ENCODE measurements at places on chromosomes 6 and 20.

DNA sequence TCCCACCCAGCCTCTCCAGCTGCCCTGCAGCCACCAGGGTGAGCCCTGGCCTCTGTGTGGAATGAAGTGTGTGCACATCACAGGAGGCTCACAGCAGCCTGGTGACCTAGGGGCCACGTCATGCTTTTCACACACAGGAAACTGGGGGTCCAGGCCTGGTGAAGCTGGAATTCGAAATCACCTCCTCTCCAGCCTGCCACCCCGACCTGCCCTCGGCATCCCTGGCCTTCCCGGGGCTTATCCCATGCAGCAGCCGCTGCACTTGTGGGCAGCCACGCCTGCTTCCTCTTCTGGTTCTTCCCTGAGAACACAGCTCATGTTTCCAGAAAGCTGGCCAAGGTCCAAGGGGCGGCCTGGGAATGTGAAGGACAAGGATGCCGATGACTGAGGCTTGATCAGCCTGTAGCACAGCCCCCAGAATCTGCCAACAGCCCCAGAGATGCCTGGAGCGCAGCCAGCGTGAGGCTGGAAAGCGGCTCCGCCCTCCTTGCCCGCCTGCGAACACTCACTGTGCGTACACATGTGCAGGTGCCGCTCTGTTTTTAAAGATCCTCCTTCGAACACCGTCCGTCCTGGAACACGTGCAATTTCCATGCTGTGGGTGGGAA is 4.2 kb upstream of the NTSR1 start:
- no peak for DNase-seq

DNA sequence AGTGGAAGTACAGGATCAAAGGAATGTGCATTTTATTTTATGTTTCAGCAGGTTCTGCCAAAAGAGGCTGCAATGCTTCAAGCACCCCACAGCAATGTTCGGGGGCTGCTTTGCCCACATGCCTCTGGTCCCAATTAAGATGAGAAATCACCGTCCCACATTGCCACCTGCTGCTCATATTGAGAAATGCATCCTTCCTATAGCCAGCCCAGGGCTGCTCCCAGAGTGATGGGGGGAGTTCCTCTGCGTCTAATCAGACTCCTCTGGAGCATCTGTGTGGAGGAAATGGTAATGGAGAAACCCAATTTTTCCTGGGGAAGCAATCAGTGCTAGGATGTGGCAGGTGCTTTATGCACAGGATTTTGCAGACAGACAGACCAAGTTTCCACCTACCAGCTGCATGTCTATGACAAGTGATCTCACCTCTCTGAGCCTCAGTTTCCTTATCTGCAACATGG is 33.7 kb downstream of the PTGIS start:
- no peak for DNase-seq

GRCh38 chr6:111973927-111974639 is 79.8 kb upstream of the CCN6 start:
- DNase-seq = no peak

GRCh38 chr6:81987293-81987692 is 234.8 kb upstream of the TENT5A start:
- DNase-seq = no peak

DNA sequence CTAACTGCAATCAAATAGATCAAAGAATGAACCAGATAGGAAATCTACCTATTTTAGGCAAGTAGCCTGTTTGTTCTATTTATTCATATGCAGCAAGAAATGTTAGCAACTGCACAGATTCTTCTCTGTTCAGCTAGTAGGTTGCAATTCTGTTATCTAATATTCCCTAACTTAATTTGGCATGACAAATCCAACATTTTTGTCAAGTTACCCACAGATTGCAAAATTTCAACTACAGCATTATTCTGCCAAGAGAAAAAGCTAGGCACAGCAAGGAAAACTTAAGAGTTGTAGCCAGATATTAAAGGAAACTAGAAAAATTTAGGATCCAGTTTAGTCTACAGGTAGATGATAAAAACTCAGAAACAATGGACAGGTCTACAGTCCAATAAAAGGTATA is 104.4 kb upstream of the SYNCRIP start:
- no peak for DNase-seq

GRCh38 chr20:5184684-5185083 is 57.9 kb downstream of the CDS2 start:
- DNase-seq = no peak

- no peak for DNase-seq
These were observed at the start of gene HFE for GRCh38 chr6:26087284-26088115. TSS of gene HFE (plus strand) at chr6:26087429. CDS start at chr6:26087441, 12 bp downstream.

- no peak for DNase-seq
These were observed 238.4 kb upstream of the AFDN start for GRCh38 chr6:167588181-167588919.

DNA sequence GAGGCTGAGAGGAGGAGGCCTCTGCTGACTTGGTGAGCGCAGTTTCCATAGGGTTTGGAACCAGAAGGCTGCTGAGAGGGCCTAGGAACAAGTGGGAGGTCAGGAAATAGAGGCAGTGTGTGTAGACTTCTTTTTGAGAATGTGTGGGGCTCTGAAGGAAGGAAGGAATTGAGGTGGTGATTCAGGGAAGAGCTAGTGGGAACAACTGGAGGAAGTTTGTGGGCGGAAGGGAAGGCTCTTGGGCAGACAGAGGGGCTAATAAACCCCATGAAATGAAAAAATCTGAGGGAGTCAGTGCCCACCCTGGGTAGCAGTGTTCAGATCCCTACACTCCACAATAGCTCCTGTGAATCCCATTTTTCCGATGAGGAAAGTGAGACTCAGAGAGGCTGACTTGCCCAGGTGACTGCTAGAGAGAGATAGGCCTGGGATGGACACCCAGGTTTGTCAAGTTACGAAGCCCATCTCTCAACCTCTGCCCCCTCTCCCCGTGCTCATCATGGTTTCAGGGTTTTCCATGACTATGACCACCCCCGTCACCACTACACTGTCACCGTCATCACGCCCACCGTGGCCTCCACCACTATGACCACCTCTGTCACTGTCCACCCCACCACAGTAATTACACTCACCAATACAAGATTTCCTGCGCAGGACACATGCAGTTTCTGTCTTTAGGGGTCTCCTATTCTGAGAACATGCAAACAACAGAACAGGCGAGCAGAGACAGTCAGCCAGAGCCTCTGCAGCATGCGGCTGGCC is 106.4 kb downstream of the MRPL14 start:
- DNase-seq = no peak

DNA sequence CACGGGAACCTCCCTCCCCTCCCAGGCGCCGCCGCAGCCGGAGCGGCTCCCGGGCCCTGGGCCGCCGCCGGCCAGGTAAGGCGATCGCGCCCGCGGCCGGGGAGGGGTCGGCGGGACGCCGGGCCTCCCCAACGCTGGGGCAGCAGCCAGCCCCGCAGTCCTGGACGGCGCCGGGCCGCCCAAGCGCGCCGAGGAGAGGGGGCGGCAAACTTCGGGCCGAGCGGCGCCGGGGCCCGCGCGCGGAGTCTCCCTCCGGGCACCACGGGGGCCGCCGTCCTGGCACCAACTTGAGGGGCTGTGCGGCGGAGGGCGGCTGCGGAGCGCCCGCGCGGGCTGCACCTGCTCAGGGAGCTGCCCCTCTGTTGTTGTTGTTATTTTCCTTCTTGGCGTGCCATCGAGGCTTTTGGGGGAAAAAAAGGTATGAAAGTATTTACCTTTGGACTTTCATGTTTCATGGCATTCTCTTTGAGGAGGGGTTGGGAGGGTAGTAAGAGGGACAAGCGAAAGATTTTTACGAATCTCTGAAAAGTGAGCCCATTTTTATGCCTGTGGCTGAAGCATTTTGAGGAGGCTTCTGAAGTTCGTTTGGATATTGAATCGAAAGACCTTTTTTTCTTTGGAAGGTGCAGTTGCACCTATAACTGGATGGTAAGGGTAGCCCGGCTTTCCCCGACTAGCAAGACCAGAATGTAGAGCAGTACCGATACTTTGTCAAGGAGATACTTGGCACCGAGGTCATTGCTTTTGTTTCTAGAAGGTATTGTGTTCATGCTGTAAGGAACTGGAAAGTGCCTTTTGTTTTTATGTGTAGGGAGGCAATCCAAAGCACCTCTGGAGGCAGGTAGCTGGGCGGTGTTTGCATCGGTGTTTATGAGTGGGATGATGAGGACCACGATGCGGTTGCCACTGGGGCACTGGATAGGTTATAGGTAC is at the start of gene RNF182:
TSS of gene RNF182 (plus strand) at position 4 of the 933 bp plus-strand sequence. CDS start 52,168 bp downstream, outside the sequence.
- no peak for DNase-seq

GRCh38 chr6:2351807-2352431 is 106.5 kb upstream of the GMDS start:
- no peak for DNase-seq

DNA sequence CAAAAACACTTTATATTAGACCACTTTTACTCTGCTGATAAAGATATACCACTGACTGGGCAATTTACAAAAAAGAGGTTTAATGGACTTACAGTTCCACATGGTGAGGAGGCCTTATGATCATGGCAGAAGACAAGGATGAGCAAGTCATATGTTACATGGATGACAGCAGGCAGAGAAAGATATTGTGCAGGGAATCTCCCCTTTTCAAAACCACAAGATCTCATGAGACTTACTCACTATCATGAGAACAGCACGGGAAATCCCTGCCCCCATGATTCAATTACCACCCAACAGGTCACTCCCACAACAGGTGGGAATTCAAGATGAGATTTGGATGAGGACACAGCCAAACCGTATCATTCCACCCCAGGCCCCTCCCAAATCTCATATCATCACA is 1383.8 kb upstream of the MAP3K7 start:
- DNase-seq = no peak

DNA sequence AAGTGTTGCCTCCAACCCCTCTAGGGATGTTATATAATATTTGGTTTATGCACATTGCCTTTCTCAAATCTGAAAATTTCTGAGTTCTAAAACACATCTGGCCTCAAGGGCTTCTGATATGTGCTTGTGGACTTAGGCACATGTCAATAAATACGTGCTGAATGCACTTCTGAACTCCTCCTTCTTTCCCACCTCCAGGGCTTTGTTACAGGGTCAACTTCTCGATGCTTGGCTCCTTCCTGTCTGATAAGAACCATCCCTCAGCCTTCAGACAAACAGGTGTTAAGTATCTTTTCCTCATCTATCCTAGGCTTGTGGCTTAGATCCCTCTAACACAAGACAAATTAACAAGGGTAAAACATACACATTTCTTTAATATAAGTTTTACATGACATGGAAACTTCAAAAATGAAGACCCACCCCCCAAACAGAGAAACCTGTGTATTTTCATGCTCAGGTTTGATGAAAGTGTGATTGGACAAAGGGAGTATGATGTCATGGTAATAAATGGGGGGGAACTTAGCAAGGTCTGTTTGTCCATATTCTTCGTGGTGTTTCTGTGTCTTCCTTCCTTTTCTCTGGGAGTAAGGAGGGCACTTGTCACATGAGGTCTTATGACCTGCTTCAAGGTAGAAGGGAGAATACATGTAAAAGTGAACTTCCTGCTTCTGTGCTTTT is 326.9 kb downstream of the CD83 start:
- DNase-seq = no peak

- no peak for DNase-seq
These were observed 278.5 kb upstream of the MARCKS start for GRCh38 chr6:113578691-113579090.

- DNase-seq = no peak
These were observed 3.5 kb upstream of the LAMP5 start for GRCh38 chr20:9510911-9511310.

- DNase-seq = no peak
These were observed 26.4 kb upstream of the PHACTR3 start for GRCh38 chr20:59577809-59578435.

GRCh38 chr6:140353536-140353935 is 979.1 kb upstream of the CITED2 start:
- DNase-seq = no peak

DNA sequence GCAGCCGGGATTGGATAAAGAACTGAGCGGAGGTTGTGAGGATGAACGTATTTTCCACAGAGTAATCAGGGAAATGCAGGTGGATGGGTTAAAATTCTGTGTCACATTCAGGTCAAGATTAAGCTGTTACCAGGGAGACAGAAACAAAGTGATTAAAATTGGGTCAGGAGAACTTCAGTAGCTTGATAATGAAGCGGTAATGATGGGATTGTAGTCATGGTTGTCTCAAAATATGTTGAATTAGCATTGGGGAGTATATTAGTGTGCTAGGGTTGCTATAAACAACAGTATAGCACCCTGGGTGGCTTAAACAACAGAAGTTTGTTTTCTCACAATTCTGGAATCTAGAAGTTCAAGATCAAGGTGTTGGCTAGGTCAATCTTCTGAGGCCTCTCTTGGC is 155.5 kb downstream of the GJA1 start:
- DNase-seq = no peak

GRCh38 chr20:61949714-61950640 is 115.7 kb downstream of the TAF4 start:
- no peak for DNase-seq

- DNase-seq = no peak
These were observed 44.7 kb upstream of the CCN2 start for GRCh38 chr6:131995917-131996316.

DNA sequence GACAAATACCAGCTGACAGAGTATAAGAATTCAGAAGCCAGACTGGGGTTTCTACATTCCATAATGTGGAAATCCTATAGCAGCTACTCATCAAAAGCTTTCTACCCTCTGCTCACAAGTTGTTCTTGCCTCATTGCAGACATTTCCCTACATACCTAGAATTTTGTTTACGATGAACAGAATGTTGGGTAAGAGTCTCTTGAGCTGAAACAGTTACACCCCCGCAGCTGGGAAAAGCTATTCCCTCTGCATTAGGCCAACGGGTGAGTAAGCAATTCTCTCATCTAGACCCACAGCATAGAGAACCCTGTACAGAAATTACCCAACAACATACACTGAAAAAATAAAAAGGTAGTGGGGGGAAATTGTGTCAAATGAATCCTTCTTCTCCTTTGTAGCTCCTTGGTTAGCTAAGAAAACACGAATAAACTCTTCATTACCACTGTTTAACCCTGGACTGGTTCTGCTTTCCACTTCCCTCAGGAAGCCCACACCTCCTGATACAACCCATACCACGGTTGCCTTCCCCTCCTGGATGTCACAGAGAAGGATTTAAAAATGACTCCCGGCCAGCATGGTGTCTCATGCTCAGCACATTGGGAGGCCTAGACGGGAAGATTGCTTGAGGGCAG is 215.0 kb upstream of the SHLD1 start:
- no peak for DNase-seq

GRCh38 chr20:8726460-8726859 is 342.4 kb upstream of the PLCB4 start:
- DNase-seq = no peak

- DNase-seq = no peak
These were observed 26.3 kb downstream of the ALDH5A1 start for GRCh38 chr6:24520929-24521546.

All from iPS DF 19.7 (cell line).